Activated CD4-positive, alpha-beta T cell treated with anti-CD3 and anti-CD28 coated beads, Interleukin-2, amount 50 U/mL, for 4 hours (primary cell): ENCODE measurements at places on chromosomes 1 and 21.

GRCh38 chr1:167126811-167127210 is 32.9 kb downstream of the STYXL2 start:
- no peak for DNase-seq

DNA sequence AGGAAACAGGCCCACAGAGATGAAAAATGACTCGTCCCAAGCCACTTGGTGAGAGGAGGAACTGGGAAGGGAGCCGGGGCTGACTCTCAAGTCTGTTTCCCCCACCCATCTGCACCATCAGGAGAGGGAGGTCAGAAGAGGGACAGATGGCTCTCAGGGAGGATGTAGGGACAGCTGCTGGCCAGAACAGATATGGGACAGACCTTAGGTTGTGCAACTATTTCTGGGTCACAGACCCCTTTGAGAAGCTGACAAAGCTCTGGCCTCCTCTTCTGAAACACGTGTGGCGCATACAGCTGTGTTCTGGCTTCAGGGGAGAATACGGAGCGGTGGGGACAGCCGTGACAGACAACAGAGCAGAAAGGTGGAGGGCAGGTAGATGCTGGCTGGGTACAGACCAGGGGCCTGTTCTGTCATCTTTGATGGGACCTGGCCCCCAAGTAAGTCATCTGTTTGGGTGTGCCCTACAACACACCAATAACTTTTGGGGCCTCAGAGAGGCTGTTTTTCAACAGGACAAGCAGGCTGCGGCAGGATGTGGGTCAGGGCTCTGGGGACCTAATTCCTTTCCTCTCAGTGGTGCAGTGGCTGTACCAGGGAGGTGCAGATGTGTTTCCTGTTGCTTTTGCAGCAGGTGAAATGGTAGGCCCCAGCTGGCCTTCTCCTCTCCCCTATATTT is 7.3 kb downstream of the SH3BGRL3 start:
- peak; percentile 40 for DNase-seq

DNA sequence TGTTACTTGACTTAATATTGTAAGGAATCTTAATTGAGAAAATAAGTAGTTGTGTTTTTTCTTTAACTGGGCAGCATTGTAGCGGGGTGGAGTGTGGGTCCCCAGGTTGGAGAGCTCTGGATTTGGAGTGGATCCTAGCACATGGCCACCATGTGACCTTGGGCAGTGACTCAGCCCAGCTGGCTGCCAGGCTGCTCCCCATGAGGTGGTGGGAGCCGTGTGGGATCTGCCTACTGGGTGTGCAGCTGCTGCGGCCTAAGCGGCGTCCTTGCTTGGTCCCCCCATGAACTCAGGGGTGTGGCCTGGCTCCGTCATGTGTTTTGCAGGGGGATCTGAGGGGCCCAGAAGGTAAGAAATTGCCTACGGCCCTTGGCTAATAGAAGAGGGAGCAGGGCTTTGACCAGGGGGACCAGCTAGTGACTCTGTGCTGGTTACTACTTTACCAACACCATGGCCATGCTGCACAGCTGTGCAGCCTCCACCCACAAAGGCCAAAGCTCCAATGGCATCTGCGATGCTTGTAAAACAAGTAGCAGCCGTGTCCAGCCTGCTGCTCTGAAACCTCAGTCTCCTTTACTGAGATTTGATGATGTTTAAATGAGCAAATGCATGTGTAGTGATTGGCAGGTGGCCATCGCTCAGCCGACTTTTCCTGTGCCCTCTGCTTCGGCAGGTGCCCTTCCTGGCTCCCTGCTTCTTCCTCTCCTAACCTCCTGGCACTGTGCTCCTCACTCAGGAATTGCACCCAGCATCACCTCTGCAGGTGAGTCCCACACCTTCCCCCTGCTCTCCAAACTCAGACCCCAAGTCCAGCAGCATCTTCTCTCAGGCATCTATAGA is 68.3 kb downstream of the ADARB1 start:
- DNase-seq = no peak

DNA sequence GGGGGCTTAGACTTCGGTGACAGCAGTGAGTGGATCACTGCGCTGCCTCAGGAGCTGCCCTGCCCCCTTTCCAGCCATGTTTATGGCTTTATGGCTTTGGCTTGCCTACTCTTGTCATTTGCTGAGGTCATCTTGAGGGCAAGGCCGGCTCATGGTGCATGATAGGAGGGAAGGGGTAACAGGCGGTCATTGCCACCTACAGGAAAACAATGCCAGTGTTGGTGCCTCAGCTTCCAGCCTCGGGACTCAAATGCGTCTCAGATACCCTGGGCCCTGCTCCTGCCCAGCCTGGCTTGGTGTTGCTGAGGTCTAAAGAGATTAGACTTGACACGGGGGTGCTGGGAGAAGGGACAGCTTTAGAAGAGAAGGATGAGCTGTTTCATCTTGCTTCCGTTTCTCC is 14.5 kb downstream of the KDF1 start:
- no peak for DNase-seq

DNA sequence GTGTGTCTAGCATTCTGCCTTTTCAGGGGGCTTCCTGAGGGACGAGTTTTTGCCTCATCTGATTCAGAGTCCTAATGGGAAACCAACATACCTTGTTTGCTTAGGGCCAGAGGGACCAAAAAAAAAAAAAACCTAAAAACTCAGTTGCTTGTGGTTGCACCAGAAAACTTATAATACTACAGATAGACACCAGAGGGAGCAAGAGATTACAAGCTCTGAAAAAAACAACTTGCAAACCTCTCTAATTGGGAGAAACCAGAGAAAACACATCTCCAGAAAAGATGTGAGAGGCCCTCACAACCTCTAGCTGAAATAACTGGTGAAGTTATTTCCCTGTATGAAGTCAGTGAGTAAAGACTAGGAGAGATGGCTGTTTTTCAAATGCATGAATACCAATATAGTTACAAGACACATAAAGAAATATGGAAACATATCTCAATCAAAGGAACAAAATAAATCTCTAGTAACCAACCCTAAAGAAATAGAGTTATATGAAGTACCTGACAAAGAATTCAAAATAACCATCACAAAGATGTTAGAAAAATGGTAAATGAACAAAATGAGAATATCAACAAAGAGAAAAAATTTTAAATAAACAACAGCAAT is 233.7 kb upstream of the NFIA start:
- no peak for DNase-seq

- no peak for DNase-seq
These were observed 8.7 kb upstream of the RSRP1 start for GRCh38 chr1:25255706-25256577.

- DNase-seq = no peak
These were observed 28.5 kb downstream of the NIBAN1 start for GRCh38 chr1:184945678-184946412.

GRCh38 chr1:158799689-158800088 is 18.7 kb upstream of the OR6N2 start:
- DNase-seq = no peak

GRCh38 chr1:11650331-11650991 is 3.8 kb downstream of the FBXO2 start:
- peak; percentile 68 for DNase-seq

DNA sequence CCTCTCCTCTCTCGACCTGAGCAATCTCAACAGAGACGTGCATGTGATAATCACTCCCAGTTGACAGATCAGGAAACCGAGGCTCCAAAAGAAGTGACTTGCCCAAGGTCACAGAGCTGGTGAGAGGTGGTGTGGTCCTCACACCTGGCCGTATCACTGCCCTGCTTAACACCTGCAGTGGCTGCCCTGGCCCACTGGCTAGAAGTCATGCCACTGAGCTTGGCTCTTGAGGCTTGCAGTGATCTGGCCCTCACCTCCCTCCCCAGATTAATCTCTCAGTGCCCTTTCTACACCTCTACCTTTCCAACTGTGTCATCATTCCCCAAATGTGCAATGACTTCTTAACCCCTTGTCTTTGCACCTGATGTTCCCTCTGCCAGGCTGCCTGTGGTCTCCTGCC is 38.8 kb downstream of the CDCP2 start:
- DNase-seq = no peak

GRCh38 chr1:183635099-183635605 is 431 bp downstream of the ARPC5 start:
- peak; percentile 10 for DNase-seq

GRCh38 chr1:201114245-201115131 is 2.3 kb upstream of the CACNA1S start:
- DNase-seq = peak; percentile 68

- DNase-seq = no peak
These were observed 20.7 kb downstream of the HMGCS2 start for GRCh38 chr1:119748040-119748439.

- DNase-seq = no peak
These were observed 197.5 kb upstream of the C8B start for GRCh38 chr1:57163325-57163724.

- no peak for DNase-seq
These were observed 75.9 kb downstream of the LRRC8C start for GRCh38 chr1:89708751-89709375.

DNA sequence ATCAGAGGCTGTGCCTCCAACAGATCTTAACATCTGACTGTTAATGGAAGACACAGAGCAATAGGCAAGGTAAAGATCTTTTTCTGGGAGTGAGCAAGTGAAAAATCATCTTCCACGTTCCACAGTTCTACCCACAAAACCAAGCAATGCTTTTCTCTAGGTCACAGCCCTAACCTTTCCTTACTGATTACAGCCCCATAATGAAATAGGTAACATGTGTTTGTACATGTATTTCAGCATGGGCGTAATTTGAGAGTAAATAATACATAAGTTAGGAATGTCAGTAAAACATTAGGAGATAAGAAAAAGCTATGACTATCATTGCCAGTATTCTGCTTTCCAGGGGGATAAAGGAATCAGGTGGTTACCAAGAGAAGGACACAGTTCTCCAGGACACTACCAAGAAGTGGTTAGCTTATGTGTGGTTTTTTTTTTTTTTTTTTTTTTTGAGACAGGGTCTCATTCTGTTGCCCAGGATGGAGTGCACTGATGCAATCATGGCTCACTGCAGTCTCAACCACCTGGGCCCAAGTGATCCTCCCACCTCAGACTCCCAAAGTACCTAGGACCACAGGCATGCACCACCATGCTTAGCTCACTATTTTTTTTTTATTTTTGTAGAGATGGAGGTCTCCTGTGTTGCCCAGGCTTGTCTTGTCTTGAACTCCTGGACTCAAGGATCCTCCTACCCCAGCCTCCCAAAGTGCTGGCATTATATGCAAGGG is 72.0 kb downstream of the DAP3 start:
- DNase-seq = no peak

DNA sequence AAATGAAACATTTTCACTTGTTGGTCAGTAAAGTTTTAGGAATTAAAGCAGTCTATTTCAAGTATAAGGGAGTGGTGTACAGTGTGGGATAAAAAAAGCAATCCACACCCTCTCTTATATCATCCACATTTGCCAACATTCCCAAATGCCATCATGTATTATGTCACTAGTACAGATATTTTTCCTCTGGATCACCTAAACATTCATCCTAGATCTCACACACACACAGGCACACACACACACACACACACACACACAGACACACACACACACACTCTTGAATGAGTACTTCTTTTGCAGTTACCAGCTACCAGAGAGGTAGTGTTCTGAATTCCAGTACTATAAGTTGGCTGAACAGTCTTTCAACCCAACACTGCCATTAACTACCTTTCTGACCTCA is 1369.1 kb upstream of the ADGRL4 start:
- no peak for DNase-seq

GRCh38 chr21:37939251-37939650 is 23.0 kb upstream of the KCNJ6 start:
- DNase-seq = no peak

DNA sequence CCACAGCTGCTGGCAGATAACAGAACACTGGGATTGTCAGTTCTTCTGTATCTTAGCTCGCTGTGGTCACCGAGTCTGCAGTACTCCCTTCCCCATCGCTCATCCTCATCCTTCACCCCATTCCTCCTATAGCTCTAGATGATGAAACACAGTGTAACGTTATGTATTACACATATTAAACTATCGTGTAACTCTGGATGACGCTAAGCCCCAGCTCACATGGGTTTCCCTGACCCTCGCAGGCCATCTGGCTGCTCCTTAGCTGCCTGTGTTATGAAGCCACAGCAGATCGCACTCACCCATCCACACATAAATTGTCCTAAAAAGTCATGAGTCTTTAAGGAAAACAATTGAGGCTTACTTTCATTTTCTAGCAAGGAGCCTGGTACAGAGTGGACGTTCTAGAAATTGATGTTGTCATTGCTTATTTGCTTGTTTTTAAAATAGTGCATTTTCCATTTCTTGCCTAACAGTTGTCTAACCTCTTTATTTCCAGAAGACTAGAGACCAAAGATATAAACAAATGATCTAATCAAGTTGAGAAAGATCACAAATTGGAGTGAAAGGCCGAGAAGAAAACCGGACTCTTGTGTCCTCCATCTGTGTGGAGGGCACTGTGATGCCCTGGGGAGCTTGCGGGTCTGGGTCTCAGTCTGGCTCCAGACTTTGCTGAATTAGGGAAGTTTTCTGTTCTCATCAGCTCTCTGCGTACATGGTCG is 24.3 kb upstream of the PCP4 start:
- no peak for DNase-seq

- no peak for DNase-seq
These were observed 66.6 kb downstream of the UBIAD1 start for GRCh38 chr1:11339346-11340232.

DNA sequence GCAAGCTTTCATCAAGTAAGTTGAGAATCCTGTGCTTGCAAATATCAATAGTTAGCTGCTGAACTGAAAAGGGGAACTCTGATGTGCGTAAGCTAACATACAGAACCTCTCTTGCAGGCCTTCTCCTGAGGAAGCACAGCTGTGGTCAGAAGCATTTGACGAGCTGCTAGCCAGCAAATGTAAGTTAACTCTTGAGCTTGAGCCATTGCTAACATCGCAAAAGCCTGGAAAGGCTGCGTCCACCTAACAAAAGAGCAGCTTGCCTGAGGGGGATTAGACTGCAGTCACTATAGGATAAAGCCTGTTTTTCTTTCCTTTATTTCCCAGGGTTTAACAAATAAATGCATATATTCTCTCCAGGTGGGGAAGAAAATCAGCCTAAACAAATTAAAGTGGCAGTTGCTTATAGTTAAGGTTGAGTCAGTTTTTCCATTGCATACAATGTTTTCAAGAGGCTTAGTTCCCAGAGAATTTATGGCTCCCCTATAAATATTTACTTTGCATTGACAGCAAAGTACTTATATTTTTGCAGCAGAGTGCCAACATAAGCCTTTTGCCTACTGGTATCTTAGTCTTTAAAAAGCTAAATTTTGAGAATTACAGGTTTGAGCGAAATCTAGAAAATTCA is 1.5 kb downstream of the RGS2 start:
- DNase-seq = no peak

DNA sequence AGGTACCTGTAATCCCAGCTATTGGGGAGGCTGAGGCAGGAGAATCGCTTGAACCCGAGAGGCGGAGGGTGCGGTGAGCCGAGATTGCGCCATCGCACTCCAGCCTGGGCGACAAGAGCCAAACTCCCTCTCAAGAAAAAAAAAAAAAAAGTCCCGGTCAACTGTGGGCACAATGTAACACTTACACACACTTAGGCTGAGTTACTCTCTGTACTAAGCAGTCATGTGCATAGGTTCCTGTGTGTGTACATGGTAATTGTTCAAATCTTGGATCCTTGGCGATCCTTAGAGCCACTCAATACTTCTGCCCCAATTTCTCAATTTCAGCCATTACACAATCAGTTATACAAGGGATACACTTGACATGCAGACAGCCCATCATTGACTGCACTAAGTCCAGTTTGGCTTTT is 11.6 kb downstream of the SDCCAG8 start:
- no peak for DNase-seq

- peak; percentile 25 for DNase-seq
These were observed 21.3 kb upstream of the C1orf105 start for GRCh38 chr1:172398970-172399755.

- DNase-seq = peak; percentile 86
These were observed at the start of gene JAK1 for GRCh38 chr1:64966158-64966971. TSS of gene JAK1 (minus strand) at chr1:64966549. CDS start at chr1:64886264, 80,285 bp downstream.
